CD4-positive, alpha-beta T cell treated with Interleukin-6 for 4 hours (primary cell): ENCODE measurements at places on chromosomes 1 and 21.

GRCh38 chr1:232951180-232951579 lies 769 bp downstream of the NTPCR start:
- DNase-seq = peak; percentile 28

DNA sequence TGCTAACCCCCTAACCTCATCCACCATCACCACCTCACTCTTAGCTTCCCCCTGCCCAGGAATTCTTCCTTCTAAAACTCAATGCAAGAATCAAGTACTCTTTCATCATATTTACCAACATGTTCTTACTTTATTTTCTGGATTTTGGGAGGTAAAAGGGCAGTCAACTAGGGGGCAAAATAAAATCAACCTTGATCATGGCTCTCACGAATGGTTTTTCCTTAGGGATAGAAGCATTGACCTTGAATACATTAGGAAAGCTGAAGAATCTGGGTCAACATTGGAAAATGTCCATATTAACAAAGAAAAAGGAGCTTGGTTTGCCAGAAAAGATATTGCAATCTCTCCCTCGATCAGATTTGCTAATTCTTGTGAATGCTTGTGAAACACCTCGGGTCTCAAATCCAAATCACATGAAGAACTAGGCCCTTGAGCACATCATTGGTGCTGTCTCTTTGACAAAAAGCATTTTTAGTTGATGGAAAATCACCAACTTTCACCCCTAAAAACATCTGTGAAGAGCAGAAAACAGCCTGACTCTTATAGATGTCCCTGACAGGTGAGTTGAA lies 58.9 kb downstream of the ZC3H11B start:
- no peak for DNase-seq

- DNase-seq = no peak
Observed at GRCh38 chr1:125085720-125086591, 3901.2 kb downstream of the SRGAP2C start.

DNA sequence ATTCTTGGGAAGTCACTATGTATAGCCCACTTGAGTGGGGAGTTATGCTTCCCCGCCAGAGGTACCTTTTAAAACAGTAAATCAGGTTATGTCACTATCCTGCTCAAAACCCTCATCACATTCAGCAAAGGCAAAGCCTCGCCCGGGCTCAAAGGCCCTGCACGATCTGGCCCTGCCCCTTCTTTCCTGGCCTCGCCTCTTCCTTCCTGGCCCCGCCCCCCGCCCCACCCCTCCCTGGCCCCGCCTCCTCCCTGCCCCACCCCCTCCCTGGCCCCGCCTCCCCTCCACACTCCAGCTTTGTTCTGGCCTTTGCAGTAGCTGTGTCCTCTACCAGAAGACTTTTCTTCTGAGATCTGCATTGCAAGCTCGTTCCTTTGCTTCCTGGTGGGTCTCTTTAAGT lies 6.6 kb downstream of the LDLRAD2 start:
- DNase-seq = peak; percentile 28

GRCh38 chr1:243391355-243391754 lies 135.5 kb downstream of the SDCCAG8 start:
- no peak for DNase-seq

DNA sequence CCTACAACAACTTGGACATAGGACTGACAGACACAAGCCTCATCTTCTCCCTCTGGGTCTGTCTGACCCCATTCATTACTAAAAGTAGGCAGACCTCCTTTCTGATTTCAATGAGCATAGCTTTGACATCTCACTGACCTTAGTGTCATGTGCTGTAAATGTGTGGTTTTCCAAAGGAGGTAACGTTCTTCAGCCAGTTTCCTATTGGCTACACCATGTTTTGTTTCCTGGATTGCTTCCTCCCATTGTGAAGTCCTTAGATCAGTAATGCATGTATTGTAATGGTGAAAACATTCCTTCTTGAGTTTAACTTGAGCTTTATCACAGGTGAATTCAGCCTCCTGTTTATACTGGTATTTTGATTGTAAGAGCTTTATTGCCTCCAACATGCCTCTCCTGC lies 20.6 kb downstream of the STXBP3 start:
- no peak for DNase-seq

DNA sequence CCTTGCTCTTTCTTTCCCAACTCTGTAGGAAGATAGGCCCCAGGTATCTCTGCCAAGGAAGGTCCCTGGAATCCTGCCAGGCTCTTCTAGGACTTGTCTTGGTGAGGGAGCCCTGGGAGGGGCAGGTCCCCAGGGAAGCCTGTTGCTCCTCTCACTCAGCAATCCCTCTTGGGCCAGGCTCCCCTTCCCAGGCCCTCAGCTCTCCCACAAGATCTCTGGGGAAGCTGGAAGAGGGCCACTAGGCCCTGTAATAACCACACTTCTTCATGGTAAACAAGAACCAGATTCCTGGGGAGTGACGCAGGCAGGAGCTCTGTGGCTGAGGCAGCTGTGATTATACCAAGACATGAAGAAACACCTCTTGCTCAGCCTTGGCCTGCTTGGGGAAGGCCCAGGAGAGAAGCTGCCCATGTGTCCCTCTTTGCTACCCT lies 9.9 kb upstream of the MAPKAPK2 start:
- DNase-seq = no peak

GRCh38 chr1:164772635-164773034 lies 213.7 kb downstream of the PBX1 start:
- DNase-seq = no peak

DNA sequence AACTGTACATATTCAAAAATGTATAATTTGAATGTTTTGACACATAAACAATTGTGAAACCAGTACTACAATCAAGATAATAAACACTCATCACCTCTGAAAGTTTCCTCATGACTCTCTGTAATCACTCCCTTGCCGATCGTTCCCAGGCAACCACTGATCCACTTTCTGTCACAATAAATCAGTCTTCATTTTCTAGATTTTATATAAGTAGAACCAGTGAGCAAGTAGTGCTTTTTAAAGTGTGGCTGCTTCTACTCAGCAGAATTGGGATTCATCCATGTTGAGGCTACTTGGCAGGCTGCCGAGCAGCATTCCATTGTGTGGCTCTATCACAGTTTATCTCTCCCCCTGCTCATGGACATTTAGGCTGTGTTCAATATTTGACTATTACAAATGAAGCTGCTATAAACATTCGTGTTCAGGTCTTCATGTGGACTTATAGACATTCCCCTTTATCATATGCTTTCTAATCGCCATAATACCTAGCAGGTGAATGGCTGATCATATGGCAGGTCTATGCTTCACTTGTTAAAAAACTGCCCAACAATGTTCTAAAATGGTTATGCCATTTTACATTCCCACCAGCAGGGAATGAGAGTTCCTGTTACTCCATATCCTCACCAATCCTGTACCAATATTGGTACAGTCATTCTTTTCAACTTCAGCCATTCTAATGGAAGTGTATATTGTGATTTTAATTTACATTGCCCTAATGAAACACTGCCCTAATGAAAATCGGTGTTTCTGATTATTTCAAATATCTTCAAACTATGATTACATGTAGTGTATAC lies 20.5 kb downstream of the TEX38 start:
- no peak for DNase-seq

DNA sequence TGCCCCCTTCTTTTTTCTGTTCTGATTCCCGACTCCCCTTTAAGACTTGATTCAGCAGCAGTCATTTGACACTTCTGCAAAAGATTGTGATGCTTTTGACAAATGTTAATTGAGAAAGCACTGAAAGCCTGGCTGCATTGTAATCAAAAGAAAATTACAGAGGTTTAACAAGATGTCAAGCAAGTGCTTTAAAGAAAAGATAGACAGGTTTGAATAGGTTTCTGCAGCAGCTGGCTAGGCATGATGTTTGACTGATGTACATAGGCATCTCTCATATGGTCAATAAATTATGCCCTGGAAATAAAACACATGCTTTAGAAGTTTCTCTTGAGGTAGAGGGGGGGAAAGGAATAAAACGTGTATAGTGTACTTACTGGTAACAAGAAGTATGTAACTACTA lies 147.8 kb downstream of the ADGRL2 start:
- DNase-seq = no peak

- DNase-seq = no peak
Observed at GRCh38 chr1:2559509-2560298, 3.5 kb downstream of the TNFRSF14 start.

DNA sequence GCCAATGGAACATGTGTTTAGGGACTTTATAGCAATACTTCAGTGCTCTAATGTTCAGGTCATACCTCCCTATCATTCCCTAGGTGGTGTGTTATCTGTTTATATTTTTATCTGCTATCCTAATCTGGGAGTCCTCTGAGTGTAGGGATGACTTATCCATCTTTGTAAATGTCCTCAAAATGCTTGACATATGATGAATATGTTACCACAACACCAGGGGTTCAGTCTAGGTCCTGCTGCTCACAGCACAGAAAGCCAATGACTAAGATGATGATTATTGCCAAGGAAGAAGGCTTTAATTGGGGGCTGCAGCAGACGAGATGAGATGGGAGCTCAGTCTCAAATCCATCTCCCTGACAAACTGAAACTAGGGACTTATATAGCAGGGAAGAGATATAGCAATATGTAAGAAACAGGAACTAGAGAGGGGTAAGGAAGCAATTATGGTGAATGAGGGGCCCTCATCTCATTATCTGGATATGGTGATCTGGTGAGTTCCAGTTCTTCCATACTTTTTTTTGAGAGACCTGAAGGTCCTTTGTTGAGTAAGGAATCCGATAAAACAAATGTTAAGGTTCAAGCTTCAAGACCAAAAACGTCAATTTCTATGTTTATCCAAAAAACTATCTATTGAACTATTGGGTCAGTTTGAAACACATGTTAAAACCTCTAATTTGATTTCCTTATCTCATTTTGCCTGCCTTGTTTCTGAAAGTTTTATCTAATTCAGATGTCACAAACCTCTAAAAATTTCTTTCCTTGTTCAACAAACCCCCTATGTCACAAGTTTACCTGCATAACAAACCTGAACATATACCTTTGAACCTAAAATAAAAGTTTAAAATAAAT lies 256.7 kb upstream of the CACYBP start:
- DNase-seq = no peak

- no peak for DNase-seq
Observed at GRCh38 chr1:93394514-93394913, 48.8 kb downstream of the DR1 start.

DNA sequence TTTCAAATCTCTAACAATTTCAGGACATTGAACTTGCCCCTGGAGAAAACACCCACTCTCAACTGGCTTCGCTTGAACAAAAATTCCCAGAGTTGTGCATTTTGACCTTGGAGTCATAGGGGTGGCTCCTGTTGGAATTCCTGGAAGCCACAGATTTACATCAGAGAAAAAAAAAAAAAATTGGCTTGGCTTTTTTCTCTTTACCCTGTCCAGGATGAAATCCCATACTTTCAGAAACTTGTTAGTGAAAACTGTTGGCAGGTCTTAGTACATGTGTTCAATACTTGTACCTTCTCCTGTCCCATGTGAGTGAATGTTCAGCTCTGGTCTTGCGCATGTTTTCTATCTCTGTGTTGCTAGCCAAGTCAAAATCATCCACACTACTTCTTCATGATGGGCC lies 228.8 kb downstream of the TGFB2 start:
- no peak for DNase-seq

- no peak for DNase-seq
Observed at GRCh38 chr1:202800742-202801141, 7.5 kb downstream of the KDM5B start.

DNA sequence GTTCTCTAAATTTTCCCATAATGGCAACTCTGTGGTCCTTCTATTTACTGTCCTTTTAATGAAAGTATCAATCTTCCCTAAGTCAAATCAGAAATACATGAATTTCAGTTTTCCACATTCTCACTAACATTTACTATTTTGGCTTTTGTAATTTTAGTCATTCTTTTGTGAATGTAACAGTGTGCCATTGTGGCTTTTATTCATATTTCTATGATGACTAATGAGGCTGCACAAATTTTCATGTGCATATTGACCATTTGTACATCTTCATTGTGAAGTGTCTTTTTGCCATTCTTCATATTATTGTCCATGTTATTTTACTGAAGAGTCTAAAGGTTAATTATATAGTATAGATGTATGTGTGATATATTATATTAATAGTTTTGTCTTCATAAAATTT lies 431.0 kb upstream of the BRINP3 start:
- DNase-seq = no peak

DNA sequence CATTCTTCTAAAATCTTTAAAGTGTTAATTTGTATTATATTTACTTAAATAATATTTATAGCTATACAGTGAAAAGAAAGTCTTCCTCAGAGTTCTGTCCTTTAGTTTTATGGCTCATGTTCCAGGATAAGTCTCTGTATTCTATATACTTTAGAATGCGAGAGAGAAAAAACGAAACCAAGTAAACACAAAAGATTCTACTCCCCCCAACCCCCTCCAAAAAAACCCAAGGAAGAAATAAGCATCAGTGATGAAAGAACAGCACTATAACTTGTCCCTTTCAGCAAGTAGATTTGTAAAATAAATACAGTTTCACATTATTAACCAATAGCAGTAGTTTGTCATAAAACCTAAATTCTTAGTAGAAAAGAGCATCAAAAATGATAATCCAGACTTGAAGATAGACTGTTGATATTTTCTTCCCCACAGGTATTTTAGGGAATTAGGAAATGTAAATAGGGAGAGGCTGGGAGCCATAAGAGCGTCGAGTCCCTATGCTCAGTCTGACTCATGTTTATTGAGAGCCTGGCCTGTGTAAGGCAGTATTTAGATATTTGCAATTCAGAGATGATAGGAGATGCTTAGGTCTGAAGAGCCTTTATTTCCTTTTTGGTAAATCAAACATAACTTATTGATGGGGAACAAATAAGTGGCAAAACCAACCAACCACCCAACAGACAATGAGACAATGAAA lies 35.5 kb downstream of the CDC14A start:
- no peak for DNase-seq

GRCh38 chr1:147735423-147735822 lies 25.0 kb downstream of the GJA5 start:
- no peak for DNase-seq

- DNase-seq = no peak
Observed at GRCh38 chr1:16237343-16237830, 404 bp upstream of the CPLANE2 start.

- no peak for DNase-seq
Observed at GRCh38 chr1:37274486-37274885, 199.9 kb upstream of the ZC3H12A start.

GRCh38 chr21:46214478-46215340 lies 13.9 kb downstream of the LSS start:
- DNase-seq = no peak

- no peak for DNase-seq
Observed at GRCh38 chr1:175494950-175495349, 248.4 kb downstream of the TNR start.

DNA sequence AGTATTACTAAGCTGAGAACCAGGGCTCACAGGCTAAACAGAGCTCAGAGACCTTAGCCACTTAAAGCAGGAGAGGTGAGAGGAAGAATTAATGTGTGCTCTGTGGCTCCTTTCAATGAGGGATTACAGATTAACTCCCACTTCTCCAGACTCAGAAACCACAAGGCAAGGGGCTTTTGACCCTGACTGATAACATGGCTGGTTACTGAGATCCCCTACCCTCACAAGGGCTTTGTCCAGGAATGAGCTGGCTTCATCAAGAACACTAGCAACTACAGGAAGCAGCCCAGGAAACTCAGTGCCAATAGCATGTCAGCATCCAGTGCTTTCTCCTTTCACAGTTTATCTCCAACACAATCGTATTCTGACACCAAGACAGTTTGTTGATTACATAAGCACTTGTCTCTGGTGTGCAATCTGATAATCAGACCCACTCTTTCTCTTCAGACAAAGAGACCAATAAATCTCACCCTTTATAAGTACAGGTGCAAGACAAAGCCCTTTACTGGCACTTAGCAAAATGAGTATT lies 38.8 kb downstream of the ERI3 start:
- no peak for DNase-seq
